Stimulated activated CD4-positive, alpha-beta T cell treated with anti-CD3 and anti-CD28 coated beads, TNF-alpha, amount 100 ng/mL, for 1 hour (primary cell): ENCODE measurements at places on chromosomes 7 and 10.

- no peak for DNase-seq
Observed at GRCh38 chr7:65972976-65973375, 9.0 kb downstream of the GUSB start.

GRCh38 chr7:97094284-97094930, 23.1 kb upstream of the SDHAF3 start:
- DNase-seq = no peak

DNA sequence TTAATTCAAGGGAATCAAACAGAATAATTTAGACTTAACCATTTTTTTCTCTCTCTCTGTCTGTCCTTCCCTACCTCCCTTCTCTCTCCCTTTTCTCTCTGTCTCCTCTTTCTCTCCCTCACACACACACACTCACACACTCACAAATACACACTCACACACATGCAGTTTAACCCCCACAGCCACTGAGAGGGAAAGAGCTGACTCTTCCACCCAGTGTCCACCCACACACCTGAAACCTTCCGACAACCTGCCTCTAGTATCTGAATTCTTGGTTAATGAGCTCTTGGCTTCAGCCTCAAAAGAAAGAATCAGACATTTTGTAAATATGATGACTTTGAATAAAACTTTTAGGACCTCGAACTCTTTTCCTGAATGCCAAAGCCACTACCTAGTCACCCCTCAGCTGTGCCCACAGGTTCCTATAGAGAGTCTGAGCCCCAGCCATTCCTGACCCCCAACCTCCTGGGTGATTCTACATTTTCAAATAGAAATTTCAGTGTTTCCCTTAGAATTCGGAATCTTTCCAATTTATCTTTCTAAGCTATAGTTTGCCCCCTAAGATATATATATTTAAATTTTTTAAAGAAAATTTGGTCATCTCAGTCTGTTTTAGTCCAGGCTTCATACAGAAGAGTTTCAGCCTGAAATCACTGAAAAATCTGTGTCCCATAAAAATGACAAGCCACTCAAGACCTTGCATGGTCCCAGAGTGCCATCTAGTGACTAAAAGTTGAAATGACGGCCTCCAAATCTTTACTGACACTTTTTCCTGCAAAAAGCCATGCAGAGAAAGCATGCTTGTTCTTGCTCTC, 202.8 kb downstream of the IPMK start:
- no peak for DNase-seq

GRCh38 chr7:45252248-45252647, 94.7 kb downstream of the RAMP3 start:
- DNase-seq = no peak

- no peak for DNase-seq
Observed at GRCh38 chr7:123761729-123762128, 12.9 kb upstream of the WASL start.

DNA sequence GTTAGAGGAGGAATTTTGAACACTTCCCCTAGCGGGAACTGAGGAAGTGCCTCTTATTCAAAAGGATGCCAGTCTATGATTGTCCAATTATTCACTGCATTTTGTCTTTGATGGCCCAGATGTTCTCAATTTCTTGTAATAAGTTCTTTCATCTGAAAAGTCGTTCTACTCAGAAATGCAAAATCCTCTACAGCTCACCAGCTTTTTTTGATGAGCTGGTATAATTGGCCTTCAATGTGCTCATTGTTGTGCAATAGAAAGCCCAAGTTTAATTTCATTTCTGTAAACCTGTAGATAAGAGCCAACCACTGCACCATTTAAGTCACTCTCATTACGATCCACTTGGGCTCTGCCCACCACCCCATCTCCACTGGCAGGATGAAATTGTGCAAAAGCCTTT, 978.7 kb upstream of the AUTS2 start:
- no peak for DNase-seq

- no peak for DNase-seq
Observed at GRCh38 chr10:31134311-31134952, 102.8 kb upstream of the ZNF438 start.

- DNase-seq = no peak
Observed at GRCh38 chr10:50508315-50509051, 115.3 kb downstream of the SGMS1 start.

- no peak for DNase-seq
Observed at GRCh38 chr7:36604806-36605205, 119.5 kb downstream of the AOAH start.

GRCh38 chr7:74138334-74138867, 35.8 kb upstream of the EIF4H start:
- no peak for DNase-seq

- DNase-seq = no peak
Observed at GRCh38 chr10:103845972-103846371, 9.4 kb downstream of the SH3PXD2A start.

DNA sequence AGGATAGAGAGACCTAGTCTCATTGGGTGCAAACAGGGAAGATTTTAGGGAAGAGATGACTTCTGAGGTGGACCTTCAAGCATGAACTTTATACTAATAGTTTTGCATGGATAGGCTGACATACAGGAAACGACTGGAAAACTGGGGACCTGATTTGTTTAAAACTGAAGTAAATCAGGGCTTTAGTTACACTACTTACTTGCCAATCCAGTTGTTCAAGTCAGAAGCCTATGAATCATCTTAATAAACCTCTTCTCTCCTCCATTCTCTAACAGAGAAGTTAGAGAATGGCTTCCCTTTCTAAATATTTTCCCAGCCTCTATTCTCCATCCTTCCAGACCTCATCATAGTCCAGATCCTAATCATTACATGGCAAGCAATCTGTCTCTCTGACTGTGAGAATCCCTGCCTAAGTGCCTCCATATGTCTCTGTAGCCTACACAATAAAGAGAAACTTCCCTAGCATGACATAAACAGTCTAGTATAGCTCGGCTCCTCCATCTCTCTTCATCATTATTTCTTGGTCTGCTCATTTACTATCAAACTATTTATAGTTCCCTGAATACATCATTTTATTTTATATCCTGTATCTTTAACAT, 55.8 kb downstream of the PRKG1 start:
- no peak for DNase-seq
